ENCODE measurements at places on chromosomes 16 and 17.
A peak's percentile ranks its signal among the peaks of the same experiment; 100 is the strongest.

DNA sequence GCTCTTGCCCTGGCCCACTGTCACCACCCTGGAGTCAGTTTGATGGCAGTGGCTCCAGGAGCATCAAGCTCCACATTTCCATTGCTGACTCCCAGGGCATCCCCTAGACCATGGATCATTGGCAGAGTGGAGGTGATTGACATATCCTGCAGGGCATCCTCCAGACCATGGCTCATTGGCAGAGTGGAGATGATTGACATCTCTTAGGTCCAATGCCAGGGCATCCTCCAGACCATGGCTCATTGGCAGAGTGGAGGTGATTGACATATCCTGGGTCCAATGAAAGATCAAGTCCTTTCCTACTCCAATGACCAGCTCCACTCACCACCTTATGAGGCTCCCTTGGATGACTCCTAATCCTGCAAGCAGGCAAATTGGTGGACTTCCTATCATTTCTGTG, 174.3 kb upstream of the NLRP1 start:
- no peak overlapping the region for H3K4me3 ChIP-seq
- no peaks in the 10 kb centered on the region for H3K27me3 ChIP-seq
- no peak overlapping the region for H3K27ac ChIP-seq
- no peaks in the 10 kb centered on the region for H3K36me3 ChIP-seq
- no peaks in the 10 kb centered on the region for H3K4me1 ChIP-seq

DNA sequence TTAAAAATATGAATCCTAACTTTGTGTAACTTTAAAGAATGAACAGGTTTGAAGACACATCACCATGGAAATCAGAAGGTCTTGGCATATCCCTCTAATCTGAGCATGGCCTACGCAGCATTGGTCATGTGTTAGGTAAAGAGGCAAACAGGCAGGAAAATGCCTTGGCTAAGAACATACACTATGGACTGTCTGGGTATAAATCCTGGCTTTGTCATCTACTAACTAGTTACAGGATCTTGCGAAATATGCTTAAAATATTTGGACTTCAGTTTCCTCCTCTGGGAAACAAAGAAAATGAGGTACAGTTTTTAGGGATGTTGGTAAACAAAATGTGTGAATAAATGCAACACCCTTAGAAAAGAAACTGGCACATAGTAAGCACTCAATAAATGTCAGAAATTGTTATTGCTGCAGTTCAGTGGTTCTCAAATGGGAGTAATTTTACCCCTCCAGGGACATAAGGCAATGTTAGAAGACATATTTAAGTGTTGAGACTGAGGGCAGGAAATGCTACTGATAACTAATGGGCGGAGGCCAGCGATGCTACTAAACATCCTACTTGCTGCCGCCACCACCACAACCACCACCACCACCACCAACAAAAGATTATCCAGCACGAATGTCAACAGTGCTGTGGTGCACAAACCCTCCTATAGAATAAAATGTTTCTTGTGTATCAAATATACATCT, 770.8 kb upstream of the SOX9 start:
- H3K4me3 ChIP-seq = no peak overlapping the region
- H3K36me3 ChIP-seq = no peaks in the 10 kb centered on the region
- H3K27me3 ChIP-seq = no peaks in the 10 kb centered on the region
- H3K4me1 ChIP-seq = no peaks in the 10 kb centered on the region

DNA sequence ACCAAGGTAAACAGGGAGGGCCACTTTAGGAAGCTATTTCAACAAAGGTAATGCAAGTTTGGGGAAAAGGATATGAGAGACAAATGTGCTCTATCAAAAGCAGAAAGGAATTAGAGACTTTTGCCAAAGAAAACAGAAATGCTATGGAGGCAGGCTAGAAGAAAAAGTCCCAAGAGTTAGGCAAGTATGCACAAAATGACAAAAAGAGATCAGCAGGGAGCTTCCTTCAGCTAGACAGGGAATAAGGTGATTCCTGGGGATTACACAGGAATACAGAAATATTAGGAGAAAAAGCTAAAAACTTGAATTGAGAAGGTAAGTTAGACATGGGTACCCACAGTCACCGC, 2.4 kb downstream of the FXR2 start:
- H3K4me3 ChIP-seq = no peak overlapping the region
- no peaks in the 10 kb centered on the region for H3K27me3 ChIP-seq
- no peak overlapping the region for H3K27ac ChIP-seq
- H3K4me1 ChIP-seq = no peaks in the 10 kb centered on the region

GRCh38 chr16:8937803-8938202, 25.9 kb downstream of the USP7 start:
- H3K27me3 ChIP-seq = no peaks in the 10 kb centered on the region
- no peak for DNase-seq
- H3K4me3 ChIP-seq = no peak overlapping the region
- peaks cover 38% of the 10 kb centered on the region for H3K4me1 ChIP-seq

DNA sequence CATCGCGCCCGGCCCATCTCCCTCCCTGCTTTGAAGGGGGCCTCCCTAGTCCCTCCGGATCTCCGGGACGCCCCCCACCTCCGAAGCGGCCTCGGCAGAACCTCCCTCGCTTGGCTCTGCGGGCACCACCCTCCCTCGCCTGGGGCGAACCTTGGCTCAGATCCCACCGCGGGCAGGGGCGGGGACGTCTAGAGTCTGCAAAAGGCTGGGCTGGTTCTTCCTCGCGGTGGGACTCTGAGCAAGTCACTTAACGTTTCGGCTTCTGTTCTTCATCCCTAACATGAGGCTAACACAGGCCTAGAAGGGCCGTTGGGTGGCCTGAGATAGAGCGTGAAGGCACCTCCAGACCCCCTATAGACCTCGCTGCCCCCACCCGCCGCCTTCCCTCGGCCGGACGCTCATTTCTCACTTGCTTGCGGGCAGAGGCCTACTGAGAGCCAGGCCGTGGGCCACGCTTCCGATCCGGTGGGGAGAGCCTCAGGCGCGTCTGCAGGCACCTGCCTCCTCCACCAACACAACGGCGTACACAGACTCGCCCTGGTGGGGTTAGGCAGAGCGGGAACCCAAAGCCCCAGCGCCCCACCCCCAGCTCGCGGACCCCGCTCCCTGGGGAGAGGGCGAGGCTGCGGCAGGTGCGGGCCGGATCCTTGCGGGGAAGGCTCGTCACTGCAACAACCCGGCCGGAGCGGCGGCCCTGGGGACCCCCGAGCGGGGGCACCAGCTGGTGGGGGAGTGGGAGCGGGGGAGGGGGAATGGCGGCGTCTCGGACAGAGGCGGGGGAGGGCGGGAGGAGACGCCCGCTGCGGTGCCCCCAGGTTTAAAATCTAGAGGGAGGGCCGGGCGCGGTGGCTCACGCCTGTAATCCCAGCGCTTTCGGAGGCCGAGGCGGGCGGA, 5.4 kb downstream of the MYO1C start:
- no peaks in the 10 kb centered on the region for H3K27me3 ChIP-seq
- peak overlapping the region; percentile 98 for H3K27ac ChIP-seq
- peaks cover 22% of the 10 kb centered on the region for H3K36me3 ChIP-seq
- peak overlapping the region; percentile 86 for H3K4me3 ChIP-seq
- DNase-seq = peak; percentile 73

DNA sequence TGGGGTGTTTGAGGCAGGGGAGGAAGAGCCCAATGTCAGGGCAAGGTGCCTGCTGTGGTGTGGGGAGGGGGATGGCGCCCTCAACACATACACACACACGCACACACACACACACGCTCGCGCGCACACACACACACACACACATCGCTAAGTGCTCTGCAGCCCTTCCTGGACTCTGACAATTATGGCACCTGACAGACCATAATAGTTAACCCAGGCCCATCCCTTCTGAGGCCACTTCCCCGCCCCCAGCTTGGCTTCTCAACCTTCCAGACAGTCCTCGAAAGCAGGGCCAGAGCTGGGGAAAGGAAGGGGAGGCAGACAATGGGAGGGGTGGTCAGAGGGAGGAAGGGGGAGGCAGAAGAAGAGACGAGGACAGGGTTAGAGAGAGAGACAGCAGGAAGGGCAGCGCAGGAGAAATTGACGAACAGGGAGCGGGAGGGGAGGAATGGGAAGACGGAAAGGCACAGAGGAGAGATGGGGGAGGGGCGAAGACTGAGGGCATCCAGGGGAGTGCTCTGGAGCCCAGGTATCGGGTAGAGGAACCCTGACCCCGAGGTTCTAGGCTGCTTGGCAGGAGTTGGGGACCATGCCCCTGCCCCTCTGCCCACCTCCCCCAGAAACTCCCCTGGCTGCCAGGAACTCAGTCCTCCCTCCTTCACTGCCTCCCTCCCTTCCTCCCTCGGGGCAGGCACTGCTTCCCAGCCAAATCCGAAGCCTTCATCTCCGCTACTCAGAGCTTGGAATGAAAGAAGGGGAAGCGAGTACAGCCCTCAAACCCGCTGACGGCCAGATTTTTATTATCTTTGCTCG, 4.0 kb downstream of the SRCIN1 start:
- no peak for DNase-seq
- H3K27me3 ChIP-seq = peaks cover 53% of the 10 kb centered on the region
- H3K4me1 ChIP-seq = peaks cover 8% of the 10 kb centered on the region
- H3K27ac ChIP-seq = no peak overlapping the region

GRCh38 chr16:67163164-67163998, 1.2 kb upstream of the HSF4 start:
- no peaks in the 10 kb centered on the region for H3K27me3 ChIP-seq
- peak overlapping the region; percentile 49 for H3K4me3 ChIP-seq

GRCh38 chr16:4319454-4320421, 3.9 kb downstream of the GLIS2 start:
- no peak overlapping the region for H3K4me3 ChIP-seq
- no peaks in the 10 kb centered on the region for H3K27me3 ChIP-seq
- peaks cover 58% of the 10 kb centered on the region for H3K4me1 ChIP-seq
- H3K27ac ChIP-seq = peak overlapping the region; percentile 91
- peak; percentile 48 for DNase-seq

DNA sequence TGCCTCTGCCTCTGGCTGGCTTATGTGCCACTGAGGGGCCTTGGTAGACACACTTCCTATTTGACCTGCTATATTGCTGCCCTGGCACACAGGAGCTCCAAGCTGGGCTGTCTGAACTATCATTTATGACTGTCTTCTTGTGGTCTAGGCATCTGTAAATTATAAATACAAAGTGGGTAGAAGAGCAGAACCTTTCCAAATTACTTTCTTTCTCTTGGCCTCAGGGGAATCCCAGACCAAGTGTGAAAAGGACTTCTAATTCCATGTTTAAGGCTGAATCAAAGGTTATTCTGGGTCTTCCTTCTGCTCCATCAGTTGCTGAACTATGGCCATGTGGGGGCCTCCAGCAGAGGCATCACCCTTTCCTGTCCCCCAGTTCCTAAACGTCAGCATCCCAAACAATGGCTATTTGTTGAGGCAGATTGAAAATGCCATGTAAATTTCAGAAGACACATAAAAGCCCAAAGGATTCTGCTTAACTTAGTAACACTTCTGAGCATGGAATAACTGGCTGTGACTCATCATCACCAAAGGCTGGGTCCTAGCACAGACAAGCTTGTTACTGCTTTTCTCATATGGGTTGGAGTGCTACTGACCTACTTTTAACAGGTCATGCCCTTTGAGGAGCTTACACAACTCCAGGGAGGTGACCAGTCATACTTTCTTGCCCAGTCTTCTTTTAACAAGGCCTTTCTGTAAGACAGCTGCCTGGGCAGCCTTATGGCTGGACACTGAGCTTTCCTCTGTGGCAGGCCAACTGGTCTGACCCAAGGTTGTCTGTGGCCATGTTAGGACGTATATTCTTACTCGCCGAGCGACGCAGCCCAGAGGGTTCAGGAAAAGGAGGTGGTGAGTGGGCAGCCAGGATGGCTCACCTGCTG, 154.8 kb downstream of the VPS53 start:
- H3K4me1 ChIP-seq = peaks cover 12% of the 10 kb centered on the region
- H3K27me3 ChIP-seq = no peaks in the 10 kb centered on the region
- H3K36me3 ChIP-seq = peaks cover 39% of the 10 kb centered on the region
- H3K4me3 ChIP-seq = no peak overlapping the region
- H3K27ac ChIP-seq = no peak overlapping the region
- peak; percentile 54 for DNase-seq

- no peaks in the 10 kb centered on the region for H3K4me1 ChIP-seq
- no peaks in the 10 kb centered on the region for H3K27me3 ChIP-seq
- no peaks in the 10 kb centered on the region for H3K36me3 ChIP-seq
- no peak overlapping the region for H3K4me3 ChIP-seq
Measured at GRCh38 chr17:29363716-29364115, 26.4 kb upstream of the TAOK1 start.

DNA sequence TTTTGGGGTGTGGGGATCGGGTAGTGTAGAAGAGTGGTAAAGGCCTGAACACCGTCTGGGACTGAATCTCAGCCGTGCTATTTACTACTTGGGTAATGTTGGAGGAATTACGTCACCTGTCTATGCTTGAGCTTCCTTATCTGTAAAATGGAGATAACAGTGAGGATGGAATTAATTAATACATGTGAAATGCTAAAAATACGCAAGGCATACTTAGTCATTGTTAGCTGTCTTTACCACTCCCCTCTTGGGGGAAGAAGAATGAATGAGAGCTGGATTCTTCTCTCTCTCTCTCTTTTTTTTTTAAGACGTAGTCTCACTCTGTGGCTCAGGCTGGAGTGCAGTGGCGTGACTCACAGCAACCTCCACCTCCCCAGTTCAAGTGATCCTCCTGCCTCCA, 41.1 kb upstream of the TANGO6 start:
- H3K27me3 ChIP-seq = no peaks in the 10 kb centered on the region
- no peaks in the 10 kb centered on the region for H3K36me3 ChIP-seq
- no peak overlapping the region for H3K27ac ChIP-seq
- H3K4me1 ChIP-seq = no peaks in the 10 kb centered on the region
- H3K4me3 ChIP-seq = no peak overlapping the region

DNA sequence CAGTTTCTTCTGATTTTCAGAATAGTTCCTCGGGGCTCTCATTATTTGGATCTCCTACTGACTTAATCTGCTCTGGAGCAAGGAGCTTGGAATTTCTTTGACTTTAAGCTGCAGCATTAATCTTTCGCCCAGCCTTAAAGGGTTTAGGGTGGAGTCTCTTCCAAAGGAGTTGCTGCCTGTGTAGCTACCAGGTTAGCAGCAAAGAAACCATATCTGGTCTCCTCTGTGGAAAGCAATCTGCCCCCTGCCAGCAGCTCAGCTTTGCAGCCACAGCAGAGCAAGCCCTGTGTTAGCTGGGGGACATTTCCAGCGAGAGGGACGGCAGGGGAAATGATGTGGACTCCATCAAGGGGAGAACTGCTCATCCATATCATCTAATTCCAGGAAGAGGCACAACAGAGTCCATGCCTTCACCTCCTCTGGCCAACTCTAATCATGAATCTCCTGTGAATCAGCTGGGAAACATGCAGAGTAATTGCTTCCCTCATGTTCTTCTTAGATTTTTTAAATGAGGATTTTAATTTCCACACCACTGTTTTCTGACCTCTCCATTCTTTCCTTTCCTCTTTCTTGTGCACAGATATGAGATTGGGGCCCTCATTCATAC, 827.6 kb upstream of the CA10 start:
- no peak overlapping the region for H3K27ac ChIP-seq
- no peak for DNase-seq
- H3K36me3 ChIP-seq = no peaks in the 10 kb centered on the region
- H3K4me1 ChIP-seq = no peaks in the 10 kb centered on the region
- H3K27me3 ChIP-seq = no peaks in the 10 kb centered on the region
